Nucleus accumbens (tissue), 56 donors: ENCODE measurements at places on chromosomes 16 and 17.

GRCh38 chr17:49343273-49343672, 18.8 kb downstream of the ZNF652 start:
- DNase-seq: no peak

DNA sequence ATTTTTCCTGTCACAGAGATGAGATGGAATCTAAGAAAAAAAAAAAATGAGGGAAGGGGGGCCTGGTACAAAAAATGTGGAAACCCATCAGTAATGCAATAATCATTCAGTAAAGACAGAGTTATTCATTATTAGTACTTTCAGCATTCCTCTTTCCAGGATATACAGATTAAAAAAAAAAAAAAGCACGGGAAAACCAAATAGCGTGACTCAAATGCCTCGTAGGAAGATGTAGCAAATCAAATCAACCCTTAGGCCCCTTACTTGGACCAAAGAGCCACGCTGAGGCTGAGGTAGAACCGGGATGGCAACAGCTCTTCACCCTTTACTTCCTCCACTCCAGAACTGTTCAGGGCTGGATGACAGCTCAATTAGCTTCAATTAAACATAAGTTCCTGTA, 52.5 kb downstream of the SMG6 start:
- DNase-seq: no peak

GRCh38 chr17:511833-512251, 159.2 kb upstream of the RPH3AL start:
- no peak for DNase-seq

- DNase-seq: no peak
Observed at GRCh38 chr17:80761110-80761871, 216.7 kb downstream of the RPTOR start.

DNA sequence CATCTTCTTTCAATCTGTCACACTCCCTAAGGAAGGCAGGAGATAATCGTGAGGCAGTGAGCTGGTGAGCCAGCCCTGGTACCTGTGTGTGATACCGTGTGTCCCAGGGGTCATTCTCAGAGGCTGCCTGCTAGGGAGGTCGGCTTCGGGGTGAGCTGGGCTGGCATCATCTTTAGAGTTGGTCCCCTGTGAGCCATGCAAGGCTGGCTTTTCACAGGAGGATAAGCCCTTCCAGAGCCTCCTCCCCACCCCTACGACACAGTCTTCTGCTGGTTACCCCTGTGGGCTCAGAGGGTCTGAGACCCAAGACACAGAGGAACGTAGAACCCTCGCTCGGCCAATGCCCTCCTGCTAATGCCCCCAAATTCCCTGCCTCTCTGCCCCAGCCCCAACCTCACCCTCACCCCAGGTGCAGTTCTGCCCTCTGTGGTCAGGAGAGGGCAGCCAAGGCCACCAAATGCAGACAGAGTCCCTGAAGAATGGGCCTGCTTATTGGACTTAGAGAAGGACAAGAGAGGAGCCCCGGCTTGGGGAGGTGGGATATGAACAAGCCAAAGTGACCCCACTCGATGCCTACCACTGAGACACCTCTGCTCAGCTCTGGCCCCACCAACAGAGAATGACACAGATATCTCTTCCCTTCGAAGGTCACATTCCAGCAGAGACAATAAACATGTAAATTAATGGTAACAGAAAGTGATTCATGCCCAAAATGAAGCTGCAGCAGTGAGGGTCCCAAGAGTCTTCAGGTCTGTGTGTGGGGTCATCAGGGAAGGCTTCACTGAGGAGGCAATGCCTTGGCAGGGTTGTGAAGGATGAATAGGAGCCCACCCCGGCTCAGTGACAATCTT, 80.8 kb upstream of the CCL1 start:
- no peak for DNase-seq

GRCh38 chr16:64826374-64826773, 295.5 kb downstream of the CDH11 start:
- no peak for DNase-seq

GRCh38 chr17:78736526-78737079, 45.5 kb downstream of the CYTH1 start:
- DNase-seq: no peak

GRCh38 chr17:80189611-80190010, 19.8 kb downstream of the CARD14 start:
- no peak for DNase-seq

GRCh38 chr17:69445132-69445531, 30.6 kb downstream of the MAP2K6 start:
- DNase-seq: no peak

- no peak for DNase-seq
Observed at GRCh38 chr16:1654505-1655268, 23.4 kb upstream of the JPT2 start.

GRCh38 chr16:75288596-75289120, 37.2 kb upstream of the BCAR1 start:
- no peak for DNase-seq

- no peak for DNase-seq
Observed at GRCh38 chr16:11586378-11586855, 302 bp downstream of the LITAF start.

DNA sequence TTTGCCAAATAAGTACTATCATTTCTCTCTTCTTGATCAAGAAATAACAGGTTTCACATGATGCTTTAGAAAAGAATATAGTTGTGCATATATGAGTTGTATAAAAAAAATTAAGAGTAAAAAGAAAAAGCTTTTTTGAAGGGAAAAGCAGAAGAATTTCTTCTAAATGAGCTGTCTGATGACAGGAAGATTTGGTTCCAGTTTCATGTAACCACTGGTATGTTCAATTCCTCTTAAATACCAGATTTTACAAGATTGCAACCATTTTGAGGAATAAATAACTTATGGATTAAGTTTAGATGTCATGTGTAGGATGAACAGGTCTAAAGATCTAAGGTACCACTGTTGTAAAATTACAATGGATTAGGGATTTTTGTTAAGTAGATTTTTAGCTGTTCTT, 45.0 kb downstream of the VMP1 start:
- no peak for DNase-seq

GRCh38 chr17:10744501-10745000, 14.7 kb upstream of the TMEM220 start:
- no peak for DNase-seq

DNA sequence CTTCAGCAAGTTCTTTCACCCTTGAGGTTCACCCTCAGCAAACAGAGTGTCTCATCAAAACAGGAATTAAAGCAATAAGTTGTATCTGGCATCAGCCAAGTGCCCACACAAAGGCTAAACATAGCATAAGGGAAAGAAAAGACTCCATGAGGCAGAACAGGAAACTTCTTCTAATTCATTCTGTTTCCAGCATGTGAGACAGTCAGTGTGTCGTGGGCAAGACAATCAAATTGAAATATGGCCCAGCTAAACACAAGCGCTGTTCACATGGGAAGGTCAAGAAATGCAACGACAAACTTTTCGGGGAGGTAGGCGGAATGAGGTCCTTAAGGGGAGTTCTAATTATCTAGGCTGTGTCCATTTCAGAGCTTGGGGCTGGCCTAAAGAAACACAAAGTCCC, 393.4 kb downstream of the HAPSTR1 start:
- DNase-seq: no peak

DNA sequence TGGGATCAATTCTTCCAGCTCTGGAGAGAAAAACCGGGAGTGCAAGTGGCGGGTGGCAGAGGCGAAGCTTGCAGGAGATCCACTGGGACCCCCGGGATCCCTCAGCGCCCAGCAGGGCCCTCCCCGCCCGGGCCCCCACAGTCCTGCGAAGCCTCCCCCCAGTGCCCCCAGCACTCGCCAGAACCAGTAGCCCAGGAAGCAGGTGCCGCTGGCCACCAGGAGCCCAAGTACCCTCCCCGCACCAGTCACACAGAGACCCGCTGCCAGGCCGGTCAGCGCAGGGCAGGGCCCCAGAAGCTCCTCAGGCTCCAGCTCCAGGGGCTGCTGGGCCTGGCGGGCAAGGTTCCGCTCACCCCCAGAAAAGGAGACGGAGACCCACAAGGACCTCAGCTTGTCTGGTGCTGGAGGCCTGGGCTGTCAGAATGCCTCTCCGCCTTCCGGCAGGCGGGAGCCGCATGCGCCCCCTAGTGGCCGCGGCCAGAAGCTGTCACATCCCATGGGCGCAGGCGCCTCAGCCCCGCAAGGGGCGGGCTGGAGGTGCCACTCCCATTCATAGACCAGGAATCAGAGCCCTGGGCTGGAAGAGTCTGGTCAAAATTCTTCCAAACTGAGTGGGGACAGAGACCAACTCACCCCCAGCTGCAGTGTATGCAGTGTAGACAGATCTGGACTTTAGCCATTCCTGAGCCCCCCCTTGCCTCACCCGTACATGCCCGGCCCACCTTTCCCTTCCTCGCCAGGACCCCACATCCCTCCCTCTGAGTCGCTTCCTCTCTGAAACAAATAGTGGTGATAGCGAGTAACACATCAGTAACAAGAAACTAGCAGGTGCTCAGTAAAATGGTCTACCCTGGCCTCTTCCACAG, 1002.3 kb downstream of the KCNJ18 start:
- DNase-seq: no peak

DNA sequence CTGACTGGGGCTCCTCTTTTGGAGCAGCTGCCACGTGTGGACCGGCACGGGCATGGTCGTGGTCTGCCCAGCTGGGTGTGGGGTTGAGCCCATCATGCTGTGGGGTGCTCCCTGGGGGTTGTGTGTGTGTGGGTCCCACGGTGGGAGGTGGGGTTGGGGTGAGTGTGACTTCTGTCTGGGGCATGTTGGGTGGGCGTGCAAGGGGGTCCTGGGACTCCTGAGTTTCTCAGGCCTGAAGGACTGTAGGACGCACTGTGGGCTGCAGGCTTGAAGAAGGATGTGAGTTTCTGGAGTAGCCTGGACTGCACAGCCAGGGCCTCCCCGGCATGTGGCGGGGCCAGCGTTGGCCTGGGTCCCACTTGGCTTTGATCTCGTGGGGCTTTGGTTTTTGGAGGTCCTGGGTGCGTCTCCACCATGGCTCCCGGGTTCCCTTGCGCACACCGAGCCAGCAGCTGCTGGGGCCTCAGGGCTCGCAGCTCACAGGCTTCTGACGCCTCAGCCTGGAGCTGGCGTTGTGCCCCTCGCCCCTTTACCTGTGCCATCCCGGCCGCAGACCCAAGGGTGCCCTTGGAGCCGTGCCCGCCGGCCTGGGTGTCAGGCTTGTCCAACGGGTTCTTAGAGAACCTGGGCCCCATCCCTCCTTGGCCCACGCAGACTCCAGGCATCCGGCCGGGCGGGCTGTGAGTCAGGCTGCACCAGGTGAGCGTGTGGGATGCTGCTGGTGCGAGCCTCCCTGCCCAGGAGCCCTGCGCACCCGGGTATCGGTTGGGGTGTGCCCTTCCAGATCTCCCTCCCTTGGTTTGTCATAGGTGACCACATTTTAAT, 34.4 kb upstream of the ZNF750 start:
- DNase-seq: no peak

- no peak for DNase-seq
Observed at GRCh38 chr16:11805556-11805955, 8.5 kb upstream of the ZC3H7A start.

DNA sequence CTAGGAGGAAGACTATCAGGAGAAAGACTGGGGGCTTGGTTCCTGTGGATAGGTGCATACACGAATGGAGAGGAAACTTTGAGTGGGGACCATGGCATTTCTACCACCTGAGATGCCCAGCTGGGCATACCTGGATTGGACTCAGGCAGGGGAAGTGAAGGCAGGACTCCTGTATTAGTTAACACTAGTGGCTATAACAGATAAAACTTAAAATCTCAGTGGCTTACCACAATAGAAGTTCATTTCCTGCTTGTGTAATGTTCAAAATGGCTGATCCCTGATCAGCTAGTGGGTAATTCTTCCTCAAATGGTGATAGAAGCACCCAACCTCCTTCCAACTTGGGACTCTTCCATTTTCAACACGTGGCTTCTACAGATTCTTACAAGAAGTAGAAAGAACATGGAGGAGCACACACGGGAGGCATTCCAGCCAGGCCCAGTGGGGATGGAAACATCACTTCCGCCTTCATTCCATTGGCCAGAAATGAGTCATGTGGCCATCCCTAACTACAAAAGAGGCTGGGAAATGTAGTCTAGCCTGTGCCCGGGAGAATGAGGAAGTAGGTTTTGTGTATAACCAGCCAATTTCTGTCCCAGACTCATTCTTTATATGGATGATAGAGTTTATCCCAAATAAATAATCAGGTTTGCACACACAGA, 112.1 kb downstream of the UTP18 start:
- no peak for DNase-seq

DNA sequence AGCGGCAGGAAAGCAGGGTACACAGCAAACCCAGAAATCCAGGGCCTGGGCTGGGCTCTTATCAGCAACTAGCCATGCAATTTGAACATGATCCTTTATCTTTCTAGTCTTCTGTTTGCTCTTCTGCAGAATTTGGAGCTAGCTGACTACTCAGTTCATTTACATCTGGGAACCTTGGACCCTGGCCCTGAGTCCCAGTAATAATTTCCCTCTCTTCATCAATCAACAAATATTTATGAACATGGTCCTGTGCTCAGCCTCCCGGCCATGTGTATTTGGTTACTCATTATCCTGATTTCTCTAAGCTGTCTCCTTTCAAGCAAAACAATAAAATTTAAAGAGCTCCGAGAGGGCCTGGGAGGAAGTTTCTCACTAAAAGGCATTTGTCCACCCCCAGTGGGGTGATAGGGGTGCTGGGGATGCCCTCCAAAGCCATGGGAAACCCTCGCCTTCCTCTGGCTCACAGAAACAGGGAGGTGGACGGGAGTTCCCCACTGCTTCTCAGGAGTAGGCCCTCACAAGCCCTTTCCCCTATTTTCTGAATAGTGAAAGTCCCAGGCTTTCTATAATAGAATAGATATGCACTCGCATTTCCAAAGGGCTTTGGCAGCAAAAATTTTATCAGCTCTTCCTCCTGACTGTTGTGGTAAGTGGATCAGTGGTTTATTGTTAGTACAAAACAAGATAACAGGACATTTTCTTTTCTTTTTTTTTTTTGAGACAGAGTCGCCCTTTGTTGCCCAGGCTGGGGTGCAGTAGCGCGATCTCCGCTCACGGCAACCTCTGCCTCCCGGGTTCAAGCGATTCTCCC, 6.9 kb upstream of the WDR59 start:
- no peak for DNase-seq

GRCh38 chr16:80680046-80680445, 124.4 kb downstream of the CDYL2 start:
- no peak for DNase-seq

DNA sequence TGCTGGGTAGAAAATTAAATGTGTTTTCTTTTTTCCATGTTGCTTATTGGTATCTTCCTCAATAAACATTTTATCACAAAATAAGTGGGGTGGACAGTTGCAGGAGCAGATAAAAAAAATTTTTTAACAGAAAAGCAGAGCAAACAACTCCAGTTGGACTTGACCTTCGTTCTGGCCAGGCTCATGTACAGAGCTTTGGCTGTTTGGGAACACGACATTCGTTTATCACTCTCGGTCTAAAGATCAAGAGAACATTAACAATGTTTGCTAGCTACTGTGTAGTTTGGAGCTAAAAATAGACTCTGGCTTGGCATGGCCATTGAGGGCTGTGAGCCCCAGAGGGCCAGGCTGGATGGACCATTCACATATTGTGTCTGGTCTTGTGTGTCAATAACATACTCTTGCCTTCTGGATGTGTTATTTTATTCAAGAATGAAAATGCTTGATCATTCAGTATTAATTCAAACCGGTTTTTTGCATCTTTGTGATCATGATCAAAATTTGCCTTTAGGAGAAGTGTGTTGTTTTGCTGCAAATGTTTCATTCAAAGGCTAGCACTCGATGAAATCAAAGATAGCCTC, 56.6 kb downstream of the TMEM186 start:
- no peak for DNase-seq

- no peak for DNase-seq
Observed at GRCh38 chr17:30950669-30951399, 20.0 kb upstream of the RNF135 start.

GRCh38 chr16:27253526-27253930, 15.0 kb downstream of the NSMCE1 start:
- no peak for DNase-seq
